Femur (tissue), 1 donor: ENCODE measurements at places on chromosomes 1 and 21.

GRCh38 chr1:37150986-37151385 is 116.7 kb upstream of the GRIK3 start:
- DNase-seq, result no peak

GRCh38 chr1:94865360-94865759 is 45.2 kb downstream of the SLC44A3 start:
- peak; percentile 58 for DNase-seq

DNA sequence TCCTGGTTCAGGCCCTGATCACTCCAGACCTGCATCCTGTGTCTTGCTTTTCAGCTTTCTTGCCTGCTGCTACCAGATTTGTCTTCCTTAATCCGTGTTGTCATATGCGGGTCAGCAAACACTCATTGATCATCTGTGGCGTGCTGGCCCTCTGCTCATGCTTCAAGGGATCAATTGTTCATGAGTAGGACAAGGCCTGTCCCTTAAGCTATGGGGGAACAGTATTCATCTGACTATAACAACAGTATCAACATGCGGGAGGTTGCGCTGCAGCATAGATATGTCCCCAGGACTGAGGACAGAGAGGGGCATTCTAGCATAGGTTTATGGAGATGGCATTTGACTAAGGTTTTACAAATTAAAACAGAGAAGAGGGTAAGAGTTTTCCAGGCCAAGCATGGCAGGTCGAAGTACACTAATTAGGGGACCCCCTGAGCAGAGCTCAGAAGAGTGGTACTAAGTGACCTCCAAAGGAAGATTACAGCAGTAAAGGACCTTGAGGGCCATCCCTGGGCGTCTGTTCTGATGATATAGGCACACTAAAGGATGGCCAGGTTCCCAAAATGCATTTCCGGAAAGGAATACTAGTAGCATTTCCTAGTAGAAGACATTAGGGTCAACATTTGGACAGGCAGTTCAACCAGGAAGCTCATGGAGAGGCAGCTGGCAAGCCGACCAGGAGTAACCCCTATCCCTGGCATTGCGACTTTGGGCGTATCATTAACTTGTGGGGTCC is 811 bp upstream of the ZNF672 start:
- peak; percentile 11 for DNase-seq

- DNase-seq, result peak; percentile 88
Measured at GRCh38 chr1:30707412-30708360, 15.7 kb downstream of the MATN1 start.

- no peak for DNase-seq
Measured at GRCh38 chr1:42758641-42759040, 8.2 kb downstream of the P3H1 start.
